ENCODE measurements at places on chromosomes 5 and 9. TPM values are rescaled to one million over a fixed set of nuclear protein-coding genes. Genes with fewer than 3 reads are reported as not detected.
A peak's percentile ranks its signal among the peaks of the same experiment; 100 is the strongest.

- no peak for DNase-seq
Measured at GRCh38 chr5:39761199-39761950, 336.6 kb upstream of the DAB2 start.

- no peak for DNase-seq
Measured at GRCh38 chr5:15354021-15354420, 146.0 kb upstream of the FBXL7 start.

DNA sequence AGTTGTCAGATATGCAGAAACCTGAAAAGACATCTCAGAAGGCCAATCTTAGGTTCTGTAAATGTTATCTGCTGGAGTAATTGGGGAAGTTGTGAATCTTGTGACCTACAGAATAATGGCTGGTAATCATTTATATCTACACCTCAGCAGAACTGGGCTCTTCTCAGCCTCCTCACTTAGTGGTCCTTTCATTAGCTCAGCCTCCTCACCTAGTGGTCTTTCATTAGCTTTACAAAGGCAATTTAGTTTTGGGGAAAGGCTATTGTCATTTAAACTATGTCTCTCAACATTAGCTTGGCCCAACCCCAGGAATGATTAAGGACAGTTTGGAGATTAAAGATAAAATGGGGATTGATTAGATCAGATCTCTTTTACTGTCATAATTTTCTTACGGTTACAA, 284.2 kb upstream of the SGCD start:
- no peak for DNase-seq

- DNase-seq, result peak; percentile 20
Measured at GRCh38 chr5:126002222-126002897, 420.8 kb upstream of the GRAMD2B start.

GRCh38 chr5:137743031-137743640, 7.2 kb upstream of the KLHL3 start:
- DNase-seq, result no peak

PROB1 gene
- 3.4 TPM for polyA plus RNA-seq

KIF12 gene
- 177 TPM for polyA plus RNA-seq

PDCD1LG2 gene
- not detected for polyA plus RNA-seq

- no peak for DNase-seq
Measured at GRCh38 chr9:129021091-129021490, 7.0 kb downstream of the SH3GLB2 start.

DNA sequence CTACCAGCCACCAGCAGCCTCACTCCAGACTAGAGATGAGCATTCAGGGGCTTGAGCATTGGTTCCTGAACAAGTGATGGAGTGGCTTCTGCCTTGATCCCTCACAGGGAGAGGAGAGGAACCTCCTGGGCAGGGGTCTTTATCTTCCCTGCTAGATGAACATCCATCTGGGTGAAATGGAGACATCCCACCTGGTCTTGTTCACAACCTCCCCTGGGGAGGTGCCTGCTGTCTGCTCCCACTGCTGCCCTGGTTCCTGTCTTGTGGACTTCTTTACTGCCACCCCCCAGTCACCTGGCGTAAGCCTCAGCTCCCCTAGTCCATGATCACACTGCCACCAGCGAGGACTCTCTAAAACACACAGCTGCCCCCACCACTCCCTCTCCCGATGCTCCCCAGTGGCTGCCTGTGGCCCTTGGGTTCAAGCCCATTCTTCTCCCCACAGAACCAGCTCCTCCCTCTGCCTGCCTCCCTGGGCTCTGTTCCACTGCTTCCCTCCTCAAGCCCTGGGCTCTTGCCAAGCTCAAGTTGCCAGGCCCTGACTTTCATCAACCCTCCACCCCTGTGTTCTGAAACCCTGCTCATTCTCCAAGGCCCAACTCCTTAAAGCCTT, 51.5 kb downstream of the COL15A1 start:
- no peak for DNase-seq

CTSL gene
- 150 TPM for polyA plus RNA-seq

MINAR2 gene
- not detected for polyA plus RNA-seq

GRCh38 chr9:121075251-121076036, 689 bp downstream of the CNTRL start:
- DNase-seq, result no peak

DNA sequence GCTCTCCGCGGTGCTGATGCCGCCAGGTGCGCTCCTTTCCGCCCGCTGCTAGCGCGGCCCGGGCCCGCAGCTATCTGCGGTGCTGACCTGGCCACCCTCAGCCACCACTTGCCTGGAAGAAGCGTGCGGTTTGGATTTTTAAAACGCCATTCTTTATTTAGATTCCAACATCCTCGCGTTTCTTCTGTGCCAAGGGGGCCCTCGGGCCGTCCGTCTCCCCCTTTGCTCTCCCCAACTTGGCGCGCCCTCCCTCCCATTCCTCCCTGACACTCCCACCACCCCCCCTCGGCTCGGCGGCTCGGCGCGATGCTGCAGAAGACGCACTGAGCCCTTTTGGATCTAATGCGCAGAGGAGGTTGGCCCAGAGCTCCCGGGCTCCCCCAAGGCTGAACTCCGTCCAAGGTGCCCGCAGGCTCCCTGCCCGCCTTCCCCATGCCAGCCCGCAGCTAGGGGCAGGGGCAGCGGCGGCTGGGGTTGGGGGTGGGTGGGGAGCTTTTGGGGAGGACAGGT, at the start of gene BARHL1:
Gene BARHL1 (plus strand): TSS at position 331 of the 510 bp plus-strand sequence. CDS start 192 bp downstream, outside the sequence.
- no peak for DNase-seq
